Breast epithelium (tissue), 4 donors: ENCODE measurements at places on chromosomes 2 and 18. TPM values are rescaled to one million over a fixed set of nuclear protein-coding genes. Genes with fewer than 3 reads are reported as not detected.
A peak's percentile ranks its signal among the peaks of the same experiment; 100 is the strongest.

RUFY4 gene
- not detected for total RNA-seq

ARHGAP25 gene
- total RNA-seq: 7.8 TPM

ACMSD gene
- total RNA-seq: not detected

KLHL29 gene
- 20.9 TPM for total RNA-seq

KLHL14 gene
- 0.33 TPM for total RNA-seq

RAPGEF4 gene
- 11.6 TPM for total RNA-seq

ESPNL gene
- total RNA-seq: 0.15 TPM

CPS1 gene
- total RNA-seq: 10.4 TPM

DUSP2 gene
- 57.5 TPM for total RNA-seq

PLCD4 gene
- total RNA-seq: 8.0 TPM

UPP2 gene
- 0.16 TPM for total RNA-seq

DNA sequence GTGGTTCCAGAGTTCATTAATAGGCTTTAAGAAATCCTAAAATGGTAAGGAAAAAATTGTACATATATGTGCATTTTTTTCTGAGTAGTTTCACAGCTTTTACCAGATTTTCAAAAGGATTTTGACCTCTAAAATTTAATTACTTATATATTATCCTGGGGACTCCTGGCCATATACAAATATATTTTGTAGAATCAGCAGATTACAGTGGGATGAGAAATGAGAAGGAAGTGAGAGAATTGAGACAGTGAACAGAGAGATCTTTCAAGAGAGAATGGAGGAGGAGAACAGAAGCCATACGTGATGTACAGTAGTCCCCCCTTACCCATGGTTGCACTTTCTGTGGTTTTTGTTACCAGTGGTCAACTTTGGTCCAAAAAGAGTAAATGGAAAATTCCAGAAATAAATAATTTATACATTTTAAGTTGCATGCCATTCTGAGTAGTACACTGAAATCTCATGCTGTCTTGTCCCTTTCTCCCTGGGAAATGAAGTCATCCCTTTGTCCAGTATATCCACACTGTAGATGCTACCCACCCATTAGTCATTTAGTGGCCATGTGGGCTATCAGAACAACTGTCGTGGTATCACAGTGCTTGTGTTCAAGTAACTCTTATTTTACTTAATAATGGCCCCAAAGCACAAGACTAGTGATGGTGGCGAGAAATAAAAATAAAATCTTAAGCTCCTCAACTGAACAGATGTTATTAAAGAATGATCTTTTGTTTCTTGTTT, 130.4 kb upstream of the MYO3B start:
- H3K27ac ChIP-seq: no peak overlapping the region
- H3K36me3 ChIP-seq: no peaks in the 10 kb centered on the region
- H3K4me1 ChIP-seq: no peaks in the 10 kb centered on the region
- H3K27me3 ChIP-seq: no peaks in the 10 kb centered on the region

DNA sequence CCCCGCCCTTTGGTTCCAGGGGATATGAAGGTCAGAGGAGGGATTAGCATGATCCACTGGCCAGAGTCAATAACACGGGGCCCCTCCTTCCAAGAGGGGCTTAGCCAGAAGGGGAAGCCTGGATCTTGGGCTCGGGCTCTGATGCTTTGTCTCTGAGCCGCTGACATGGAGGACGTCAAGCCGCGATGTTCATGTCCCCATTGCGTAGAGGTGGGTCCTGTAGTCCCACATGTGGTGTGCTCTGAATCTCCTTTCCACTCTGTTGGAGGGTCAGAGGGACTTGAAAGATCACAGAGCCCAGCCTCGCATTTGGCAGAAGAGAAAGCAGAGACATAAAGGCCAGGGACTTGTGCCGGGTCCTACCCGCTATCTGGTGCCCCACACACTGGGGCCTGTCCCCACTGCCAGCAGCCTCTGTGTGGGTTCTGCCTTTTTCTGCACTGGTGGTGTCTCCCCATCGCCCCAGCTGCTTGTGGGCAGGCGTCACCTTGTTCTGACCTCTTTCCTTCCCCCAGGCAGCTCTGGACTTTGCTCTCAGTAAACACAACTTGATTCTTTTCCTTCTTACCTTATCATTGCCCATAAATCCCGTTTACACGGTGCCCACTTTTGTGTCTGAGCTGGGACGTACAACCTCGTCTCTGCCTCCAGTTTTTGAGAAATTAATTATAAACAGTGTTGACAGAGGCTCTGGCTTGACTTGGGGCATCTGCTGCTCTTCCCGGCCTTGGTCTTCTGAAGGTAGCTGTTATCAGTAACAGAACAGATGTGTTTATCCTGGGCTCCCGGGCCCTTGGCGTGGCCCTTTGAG, 48.8 kb downstream of the SH3BP4 start:
- H3K27ac ChIP-seq: no peak overlapping the region
- DNase-seq: no peak
- H3K36me3 ChIP-seq: no peaks in the 10 kb centered on the region
- H3K4me3 ChIP-seq: no peak overlapping the region

DNA sequence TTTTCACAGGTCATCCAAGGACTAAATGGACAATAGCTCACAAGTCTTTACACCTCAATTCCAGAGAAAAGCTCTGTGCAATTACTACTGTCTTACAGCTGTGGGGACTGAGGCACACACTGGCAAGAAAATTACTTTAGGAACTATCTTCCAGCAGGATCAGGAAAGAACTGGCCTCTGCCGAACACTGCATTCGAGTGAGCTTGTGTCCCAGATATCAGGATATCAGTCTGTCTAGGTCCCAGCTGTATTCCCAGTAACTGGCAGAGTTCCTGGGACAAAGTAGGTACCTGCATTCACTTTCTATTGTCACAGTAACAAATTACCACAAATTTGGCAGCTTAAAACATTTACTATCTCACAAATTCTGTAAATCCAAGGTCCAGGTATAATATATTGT, 183.7 kb downstream of the IRS1 start:
- H3K27ac ChIP-seq: no peak overlapping the region
- H3K4me3 ChIP-seq: no peak overlapping the region
- DNase-seq: no peak

DNA sequence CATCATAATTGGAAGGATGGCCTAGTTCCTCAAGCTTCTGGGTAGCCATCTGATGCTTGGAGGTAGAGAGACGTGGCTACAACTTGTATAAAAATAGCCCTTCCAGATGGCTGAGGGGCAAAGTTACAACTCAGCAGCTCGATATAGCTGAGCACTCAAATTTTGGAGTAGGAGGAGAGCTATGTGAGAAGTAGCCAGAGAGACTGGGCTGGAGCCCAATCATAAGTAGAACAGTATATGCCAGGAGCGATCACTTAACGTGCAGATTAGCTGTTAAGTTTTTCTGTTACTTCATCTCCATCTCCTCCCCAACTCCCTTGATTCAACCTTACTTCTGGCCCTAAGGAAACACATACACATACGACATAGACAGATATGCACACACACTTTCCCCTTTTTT, 28.8 kb downstream of the CNRIP1 start:
- no peak overlapping the region for H3K27ac ChIP-seq
- no peak overlapping the region for H3K4me3 ChIP-seq
- DNase-seq: no peak
- no peaks in the 10 kb centered on the region for H3K36me3 ChIP-seq
- no peaks in the 10 kb centered on the region for H3K27me3 ChIP-seq

DNA sequence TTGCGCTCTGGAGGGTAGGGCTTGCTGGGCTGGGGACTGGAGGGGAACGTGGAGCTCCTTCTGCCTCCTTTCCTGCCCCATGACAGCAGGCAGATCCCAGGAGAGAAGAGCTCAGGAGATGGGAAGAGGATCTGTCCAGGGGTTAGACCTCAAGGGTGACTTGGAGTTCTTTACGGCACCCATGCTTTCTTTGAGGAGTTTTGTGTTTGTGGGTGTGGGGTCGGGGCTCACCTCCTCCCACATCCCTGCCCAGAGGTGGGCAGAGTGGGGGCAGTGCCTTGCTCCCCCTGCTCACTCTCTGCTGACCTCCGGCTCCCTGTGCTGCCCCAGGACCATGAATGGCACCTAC, 4.3 kb downstream of the GPR35 start:
- no peaks in the 10 kb centered on the region for H3K36me3 ChIP-seq
- H3K4me3 ChIP-seq: no peak overlapping the region
- H3K27ac ChIP-seq: no peak overlapping the region
- no peaks in the 10 kb centered on the region for H3K27me3 ChIP-seq

DNA sequence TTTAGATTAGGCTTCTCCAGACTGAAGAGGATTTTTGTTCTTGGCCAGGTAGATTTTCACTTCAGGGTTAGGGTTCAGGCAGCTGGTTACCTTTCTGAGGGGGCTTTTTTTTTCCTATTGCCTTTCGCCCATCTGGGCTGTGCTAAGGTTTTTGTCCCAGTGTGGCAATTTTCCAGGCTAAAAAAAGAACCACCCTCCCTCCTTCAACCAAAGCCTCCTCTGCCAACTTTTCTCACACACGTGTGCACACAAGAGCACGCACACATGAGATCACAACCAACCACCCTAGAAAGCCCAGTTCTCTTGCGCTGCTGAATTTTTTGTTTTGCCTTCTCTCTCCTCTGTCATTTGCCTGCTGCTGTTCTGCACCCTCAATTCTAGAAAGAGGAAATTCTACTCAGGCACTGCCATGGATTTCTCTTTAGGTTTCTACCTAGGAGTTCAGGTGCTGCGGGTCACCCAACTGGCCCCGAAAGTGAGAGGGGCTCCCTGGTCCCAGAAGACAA, 8.5 kb upstream of the CXCR4 start:
- no peaks in the 10 kb centered on the region for H3K4me1 ChIP-seq
- H3K36me3 ChIP-seq: no peaks in the 10 kb centered on the region
- H3K4me3 ChIP-seq: no peak overlapping the region
- H3K27ac ChIP-seq: no peak overlapping the region

GRCh38 chr2:135850892-135851668, 14.1 kb upstream of the LCT start:
- peaks cover 8% of the 10 kb centered on the region for H3K36me3 ChIP-seq
- no peak overlapping the region for H3K4me3 ChIP-seq
- H3K27me3 ChIP-seq: no peaks in the 10 kb centered on the region
- no peak for DNase-seq

- DNase-seq: no peak
- no peaks in the 10 kb centered on the region for H3K27me3 ChIP-seq
- no peaks in the 10 kb centered on the region for H3K4me1 ChIP-seq
Measured at GRCh38 chr2:62760555-62760954, 55.0 kb downstream of the EHBP1 start.

DNA sequence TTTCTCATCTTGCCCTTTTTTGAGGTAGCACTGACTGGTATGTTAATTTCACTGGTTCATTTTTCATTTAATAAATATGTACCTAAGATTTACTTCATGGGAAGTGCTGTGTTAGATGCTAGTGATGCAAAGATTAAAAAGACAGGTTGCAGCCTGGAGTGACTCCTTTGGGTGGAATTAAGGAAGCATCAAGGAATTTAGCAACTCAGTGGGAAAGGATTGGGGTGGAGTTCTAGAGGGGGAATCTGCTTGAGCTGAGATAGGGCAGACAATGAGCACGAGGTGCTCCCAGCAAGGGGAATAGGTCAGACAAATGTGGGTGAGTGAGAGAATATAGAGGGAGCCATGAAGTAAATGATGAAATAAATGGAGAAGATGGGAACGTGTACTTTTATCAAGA, 57.0 kb downstream of the LYPD6 start:
- no peak overlapping the region for H3K27ac ChIP-seq
- H3K4me3 ChIP-seq: no peak overlapping the region

GRCh38 chr18:59035591-59035990, 104.1 kb upstream of the SEC11C start:
- H3K27me3 ChIP-seq: no peaks in the 10 kb centered on the region
- no peak for DNase-seq
- H3K4me3 ChIP-seq: no peak overlapping the region
- no peaks in the 10 kb centered on the region for H3K36me3 ChIP-seq

- H3K4me1 ChIP-seq: no peaks in the 10 kb centered on the region
- no peak overlapping the region for H3K4me3 ChIP-seq
- DNase-seq: no peak
- no peaks in the 10 kb centered on the region for H3K36me3 ChIP-seq
- no peaks in the 10 kb centered on the region for H3K27me3 ChIP-seq
Measured at GRCh38 chr2:45477546-45477945, 133.5 kb downstream of the SRBD1 start.

GRCh38 chr2:24491542-24492420, 727 bp downstream of the NCOA1 start:
- peak overlapping the region; percentile 92 for H3K27ac ChIP-seq
- H3K4me1 ChIP-seq: no peaks in the 10 kb centered on the region
- DNase-seq: peak; percentile 26
- H3K4me3 ChIP-seq: peak overlapping the region; percentile 91

- H3K4me3 ChIP-seq: no peak overlapping the region
- no peaks in the 10 kb centered on the region for H3K27me3 ChIP-seq
- H3K36me3 ChIP-seq: no peaks in the 10 kb centered on the region
- no peak for DNase-seq
- H3K27ac ChIP-seq: peak overlapping the region; percentile 40
- H3K4me1 ChIP-seq: no peaks in the 10 kb centered on the region
Measured at GRCh38 chr2:177217247-177217843, 4.8 kb downstream of the HNRNPA3 start.

- no peaks in the 10 kb centered on the region for H3K36me3 ChIP-seq
- DNase-seq: no peak
- no peak overlapping the region for H3K4me3 ChIP-seq
- no peak overlapping the region for H3K27ac ChIP-seq
- H3K4me1 ChIP-seq: no peaks in the 10 kb centered on the region
Measured at GRCh38 chr18:43139288-43139946, 23.9 kb upstream of the RIT2 start.

- no peak for DNase-seq
- peaks cover 4% of the 10 kb centered on the region for H3K36me3 ChIP-seq
- no peaks in the 10 kb centered on the region for H3K27me3 ChIP-seq
- H3K4me3 ChIP-seq: no peak overlapping the region
- no peak overlapping the region for H3K27ac ChIP-seq
- H3K4me1 ChIP-seq: no peaks in the 10 kb centered on the region
Measured at GRCh38 chr2:61291851-61292575, 130.0 kb downstream of the C2orf74 start.

- H3K27ac ChIP-seq: peak overlapping the region; percentile 80
- no peaks in the 10 kb centered on the region for H3K36me3 ChIP-seq
Measured at GRCh38 chr2:55157474-55157884, 74.6 kb downstream of the CLHC1 start.

DNA sequence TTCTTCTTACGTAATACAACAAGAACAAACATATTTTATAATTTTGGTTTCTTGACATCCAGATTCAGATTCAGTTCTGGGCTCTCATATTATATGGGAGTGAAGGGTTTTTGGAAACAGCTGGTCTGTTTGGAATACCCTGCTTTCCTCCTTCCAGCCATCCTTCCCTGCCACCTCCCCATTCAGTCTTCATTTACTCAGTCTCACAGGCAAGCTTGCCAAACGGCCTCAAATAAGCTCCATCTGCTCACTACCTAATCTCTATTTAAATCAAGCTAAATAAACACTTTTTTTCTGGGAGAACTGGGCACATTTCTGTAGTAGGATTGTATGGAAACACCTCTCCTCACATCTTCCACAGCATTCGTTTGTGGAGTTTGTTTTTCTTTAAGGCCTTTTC, 147.5 kb downstream of the RND3 start:
- H3K27ac ChIP-seq: no peak overlapping the region
- H3K4me3 ChIP-seq: no peak overlapping the region
- DNase-seq: no peak
- no peaks in the 10 kb centered on the region for H3K36me3 ChIP-seq
- H3K4me1 ChIP-seq: no peaks in the 10 kb centered on the region

- H3K4me3 ChIP-seq: no peak overlapping the region
- DNase-seq: no peak
- no peaks in the 10 kb centered on the region for H3K36me3 ChIP-seq
- H3K27me3 ChIP-seq: no peaks in the 10 kb centered on the region
- H3K4me1 ChIP-seq: peaks cover 21% of the 10 kb centered on the region
- H3K27ac ChIP-seq: no peak overlapping the region
Measured at GRCh38 chr2:43513796-43514195, 82.0 kb downstream of the THADA start.

GRCh38 chr18:74477771-74478170, 18.4 kb upstream of the CNDP2 start:
- no peak for DNase-seq
- no peaks in the 10 kb centered on the region for H3K27me3 ChIP-seq
- no peak overlapping the region for H3K4me3 ChIP-seq
- no peak overlapping the region for H3K27ac ChIP-seq
- no peaks in the 10 kb centered on the region for H3K36me3 ChIP-seq
